Kidney epithelial cell (primary cell): ENCODE measurements at places on chromosomes 2 and 18.

DNA sequence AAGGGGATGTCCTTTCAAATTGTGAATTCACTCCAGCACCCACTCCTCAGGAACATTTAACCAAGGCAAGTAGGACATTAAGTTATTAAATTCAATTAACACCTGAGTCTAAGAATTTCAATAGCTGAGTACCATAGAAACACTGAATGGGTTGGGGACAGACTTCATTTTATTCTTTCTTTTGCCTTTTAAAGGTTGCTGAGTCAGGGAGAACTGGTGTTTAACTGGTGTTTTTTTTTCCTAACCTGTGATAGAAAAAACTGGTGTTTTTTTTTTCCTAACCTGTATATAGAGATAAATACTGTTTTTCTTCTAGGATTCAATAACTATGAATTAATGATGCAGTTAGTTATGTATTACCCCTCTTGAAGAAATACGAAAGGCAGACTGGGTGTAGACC is 38.9 kb downstream of the TTC27 start:
- no peak for DNase-seq

DNA sequence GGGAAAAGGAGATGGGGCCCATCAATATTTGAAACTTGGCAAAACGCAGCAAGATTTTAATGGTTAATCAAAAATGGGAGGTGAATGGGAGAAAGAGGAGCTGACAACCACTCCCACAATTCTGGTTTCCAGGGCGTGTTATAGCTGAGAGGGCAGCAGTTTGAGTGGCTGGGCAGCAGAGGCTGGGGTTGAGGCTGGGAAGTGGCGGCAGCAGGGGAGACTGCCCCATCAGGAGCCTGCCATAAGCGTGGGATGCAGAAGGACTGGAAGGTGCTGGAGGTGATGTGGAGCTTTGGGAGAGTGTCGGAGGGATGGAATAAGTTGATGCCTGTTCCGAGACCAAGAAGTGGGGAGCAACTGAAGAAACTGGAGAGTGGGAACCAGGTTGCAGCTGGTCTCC is 48.9 kb upstream of the SH3RF3 start:
- no peak for DNase-seq

DNA sequence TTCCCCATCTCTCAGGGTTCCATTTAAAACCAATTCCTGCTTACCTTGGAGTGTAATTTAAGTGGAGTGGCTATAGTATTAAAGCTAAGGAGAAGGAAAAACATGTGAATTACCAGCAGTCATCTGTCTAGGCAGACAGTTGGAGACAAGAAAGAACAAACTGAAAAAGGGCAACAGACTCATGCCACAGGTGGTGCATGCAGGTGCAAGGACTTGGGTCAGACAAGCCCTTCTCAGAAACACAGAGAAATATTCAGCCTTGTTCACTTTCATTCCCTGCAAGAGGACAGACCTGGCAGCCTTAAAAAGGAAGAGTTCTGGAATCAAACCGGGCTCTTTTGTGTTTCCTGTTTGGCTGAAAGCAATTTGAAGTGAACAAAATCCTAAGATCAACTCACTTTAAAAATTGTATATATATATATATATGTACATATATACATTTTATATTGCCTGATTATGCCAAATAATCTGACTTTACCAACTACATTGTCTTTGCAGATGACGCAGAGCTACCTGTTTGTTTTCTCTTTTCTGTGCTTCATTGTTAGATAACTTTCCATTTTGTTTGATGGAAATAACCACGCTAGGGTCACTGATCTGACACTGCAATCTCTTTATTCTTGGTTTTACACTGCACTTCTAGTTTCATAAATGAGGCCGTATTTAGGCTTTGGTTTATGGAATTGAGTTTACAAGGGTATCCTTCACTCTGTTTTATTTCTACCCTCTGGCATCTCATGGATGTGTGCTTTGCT is 35.1 kb upstream of the VPS54 start:
- no peak for DNase-seq

GRCh38 chr2:139439100-139439499 is 658.9 kb upstream of the NXPH2 start:
- DNase-seq: no peak

- DNase-seq: no peak
Measured at GRCh38 chr2:37670378-37671008, 949 bp downstream of the CDC42EP3 start.

DNA sequence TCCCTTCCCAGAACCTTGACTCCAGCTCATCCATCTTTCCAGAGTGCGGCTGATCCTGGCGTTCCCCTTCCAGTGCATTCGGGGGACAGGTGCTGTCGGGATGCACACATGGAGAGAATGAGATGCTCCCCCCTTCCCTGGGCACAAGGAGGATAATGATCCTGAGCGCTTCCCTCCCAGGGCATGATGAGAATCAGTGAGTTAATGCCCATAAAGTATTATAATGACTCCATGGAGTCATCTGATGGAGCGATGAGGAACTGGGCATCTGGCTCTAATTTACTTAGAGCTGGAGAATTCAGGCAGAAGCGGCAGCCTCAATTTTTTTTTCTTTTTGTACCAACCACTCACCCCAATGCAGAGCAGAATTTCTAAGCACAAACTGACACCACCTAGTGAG is 79.6 kb upstream of the SKOR2 start:
- no peak for DNase-seq

DNA sequence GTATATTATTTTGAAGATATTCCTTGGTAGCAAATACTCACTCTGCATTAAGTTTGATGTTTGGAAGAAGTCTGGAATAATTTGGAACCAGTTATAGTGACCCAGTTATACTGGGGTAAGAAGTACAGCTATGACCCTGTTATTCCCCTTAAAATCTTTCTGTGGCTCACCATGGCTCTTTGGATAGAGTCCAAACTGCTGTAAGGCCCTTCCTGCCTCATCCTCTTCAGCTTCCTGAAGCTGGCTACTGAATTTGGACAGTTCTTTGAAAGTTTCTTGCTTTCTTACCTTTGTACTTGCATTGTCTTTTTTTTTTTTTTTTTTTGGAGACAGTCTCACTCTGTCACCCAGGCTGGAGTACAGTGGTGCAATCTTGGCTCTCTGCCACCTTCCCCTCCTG is 85.6 kb downstream of the ABI2 start:
- DNase-seq: no peak

DNA sequence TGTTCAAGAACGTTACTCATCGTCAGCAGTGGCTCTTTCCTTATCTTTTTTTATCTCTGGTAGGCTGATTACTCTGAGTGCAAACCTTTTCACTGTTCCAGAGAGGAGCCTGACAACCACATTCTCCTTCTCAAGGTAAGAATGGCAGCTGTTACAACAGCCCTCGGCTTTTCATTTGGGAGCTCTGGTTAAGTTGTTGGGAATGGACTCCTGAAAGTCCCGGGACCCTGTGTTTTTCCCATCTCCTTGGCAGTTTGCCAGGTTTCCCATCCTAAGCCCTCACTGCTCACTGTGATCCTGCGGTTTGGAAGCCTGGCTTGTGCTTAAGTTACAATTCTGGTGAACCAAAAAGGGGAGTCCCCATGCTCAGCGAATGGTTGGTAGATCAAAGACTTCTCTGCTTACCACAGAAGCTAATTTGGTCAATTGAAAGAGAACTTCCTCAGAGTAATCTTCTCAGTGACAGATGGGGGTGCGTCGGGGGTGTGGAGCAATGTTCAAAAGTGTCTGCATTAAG is 122.3 kb downstream of the LYPD6B start:
- DNase-seq: peak; percentile 43

DNA sequence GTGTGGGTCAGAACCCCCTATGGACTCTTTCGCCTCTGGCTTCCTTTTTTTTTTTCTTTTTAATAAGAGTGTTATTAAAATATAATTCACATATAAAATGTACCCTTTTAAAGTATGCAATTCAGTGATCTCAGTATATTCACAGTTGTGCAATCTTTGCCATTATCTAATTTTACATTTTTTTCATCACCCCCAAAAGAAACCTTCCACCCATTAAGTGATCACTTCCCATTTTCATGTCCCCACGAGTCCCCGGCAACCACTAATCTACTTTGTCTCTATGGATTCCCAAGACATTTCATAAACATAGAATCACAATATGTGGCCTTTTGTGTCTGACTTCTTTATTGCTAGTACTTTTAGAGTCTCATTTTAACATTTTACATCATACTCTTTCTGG is 38.7 kb upstream of the ANXA4 start:
- no peak for DNase-seq

GRCh38 chr2:122062506-122062905 is 307.1 kb downstream of the TSN start:
- DNase-seq: no peak
